ENCODE measurements at places on chromosomes 16 and 17. TPM values are rescaled to one million over a fixed set of nuclear protein-coding genes. Genes with fewer than 3 reads are reported as not detected.

DNA sequence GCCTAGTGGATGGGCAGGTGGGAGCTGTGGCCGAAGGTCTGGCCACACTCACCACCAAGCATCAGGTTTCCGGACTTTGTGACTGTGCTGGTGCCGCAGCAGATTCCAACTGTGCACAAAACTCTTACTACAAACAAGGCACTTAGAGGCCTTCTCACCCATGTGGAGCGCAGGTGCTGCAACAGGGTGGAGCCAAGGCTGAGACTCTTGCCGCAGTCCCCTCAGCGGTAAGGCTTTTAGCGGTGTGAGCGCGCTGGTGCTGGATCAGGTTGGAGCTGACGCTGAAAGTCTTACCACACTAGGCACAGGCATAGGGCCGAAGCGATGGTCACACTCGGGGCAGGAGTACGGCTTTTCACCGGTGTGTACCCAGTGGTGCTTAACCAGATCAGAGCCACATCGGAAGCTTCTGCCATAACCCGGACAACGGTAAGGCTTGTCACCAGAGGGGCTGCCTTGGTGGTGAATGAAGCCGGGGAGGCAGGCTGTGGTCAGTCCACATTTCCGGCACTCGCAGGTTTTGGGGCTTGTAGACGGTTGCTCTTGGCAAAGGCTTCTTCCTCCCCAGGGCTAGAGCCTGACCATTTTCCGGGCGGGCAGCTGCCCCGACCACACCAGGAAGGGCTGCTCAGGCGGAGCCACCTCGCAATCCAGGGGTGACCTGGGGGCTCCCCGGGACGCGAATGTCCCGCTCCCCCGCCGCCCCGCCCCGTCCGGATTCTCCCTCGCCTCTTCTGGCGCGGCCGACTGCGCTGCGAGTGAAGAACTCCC, 1.0 kb upstream of the ARMC5 start:
- no peak for DNase-seq

DNA sequence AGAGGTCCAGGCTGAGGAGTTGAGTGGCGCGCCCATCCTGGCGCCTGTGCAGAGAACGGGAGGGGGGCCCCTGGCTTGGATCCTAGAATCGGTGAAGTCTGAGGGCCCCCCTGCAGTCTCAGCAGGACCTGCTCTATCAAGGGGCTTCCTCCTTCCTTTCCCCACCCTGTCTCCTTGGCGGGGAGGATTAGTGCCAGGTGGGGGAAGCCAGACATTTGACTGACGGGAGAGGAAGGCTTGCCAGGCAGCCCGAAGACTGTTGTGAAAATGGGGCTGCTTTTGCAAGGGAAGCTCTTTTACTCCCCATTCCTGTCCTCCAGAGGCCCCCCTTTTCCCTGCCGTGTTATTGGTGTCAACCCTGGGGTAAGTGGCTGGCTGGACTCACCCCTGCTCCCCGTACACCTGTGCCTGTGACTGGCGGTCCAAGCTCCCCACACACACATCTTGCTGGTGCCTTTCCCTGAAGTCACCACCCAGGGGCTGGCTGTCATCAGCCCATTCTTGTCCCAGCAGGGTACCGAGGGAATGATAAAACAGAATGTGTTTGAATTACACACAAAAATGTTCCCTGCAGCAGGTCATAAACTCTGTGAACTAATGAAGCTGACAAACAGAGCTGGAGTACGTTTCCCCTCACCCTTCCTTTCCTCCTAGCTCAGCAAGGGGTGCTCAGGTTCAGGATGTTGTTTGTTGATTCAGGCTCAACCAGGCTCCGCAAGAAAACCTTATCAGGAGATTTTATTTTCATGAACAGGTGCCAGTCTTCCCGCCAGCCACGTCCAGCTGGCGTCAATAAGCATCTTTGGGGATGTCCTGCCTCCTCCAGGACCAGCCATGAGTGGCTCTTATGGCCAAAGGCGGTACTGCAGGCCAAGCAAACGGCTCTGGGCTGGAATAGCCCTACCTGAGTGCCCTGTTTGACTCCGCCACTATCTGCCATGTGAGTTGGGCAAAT, 4.4 kb upstream of the ARMC7 start:
- DNase-seq, result no peak

DNA sequence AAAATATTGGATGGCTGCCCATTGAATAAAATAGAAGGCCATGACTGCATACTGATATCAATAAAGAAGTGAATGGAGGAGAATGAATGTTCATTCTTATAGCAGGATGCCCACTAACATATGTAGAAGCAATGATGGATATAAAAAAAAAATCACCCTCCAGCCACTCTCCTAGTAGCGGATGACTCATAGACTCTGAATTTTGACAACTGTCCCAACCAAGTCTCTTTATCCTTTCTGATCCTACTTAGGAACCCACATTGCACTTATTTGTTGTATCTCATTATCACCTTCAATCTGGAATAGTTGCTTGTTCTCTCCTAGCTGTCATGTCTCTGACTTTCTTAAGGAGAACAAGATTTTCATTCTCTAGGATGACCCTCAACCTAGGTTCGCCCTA, 429.9 kb downstream of the HS3ST3B1 start:
- DNase-seq, result no peak

SCARF1 gene
- total RNA-seq, result 19.8 TPM

GPR139 gene
- not detected for total RNA-seq
